ENCODE measurements at places on chromosomes 5 and 9.

DNA sequence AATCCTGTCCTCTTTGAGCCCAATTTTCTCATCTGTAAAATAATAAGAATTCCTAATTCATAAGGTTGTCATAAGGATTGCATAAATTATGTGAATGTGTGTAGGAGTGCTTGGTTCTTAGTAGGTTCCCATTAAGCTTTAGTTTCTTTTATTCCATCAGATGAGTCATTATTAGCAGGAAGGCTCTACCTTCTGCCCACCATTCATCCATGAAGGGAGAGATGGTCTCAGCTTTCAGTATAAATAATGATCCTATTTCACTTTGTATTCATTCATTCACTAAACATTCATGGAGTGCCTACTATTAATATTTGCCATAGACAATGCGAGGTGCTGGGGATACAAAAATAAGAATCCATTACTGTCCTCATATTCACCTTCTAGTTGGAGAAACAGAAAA is 3.0 kb downstream of the CMYA5 start:
- no peak for DNase-seq

GRCh38 chr9:88721025-88721424 is 186.0 kb downstream of the NXNL2 start:
- DNase-seq: no peak

- no peak for DNase-seq
These were observed 83.3 kb upstream of the LHFPL2 start for GRCh38 chr5:78731884-78732283.

GRCh38 chr9:120893611-120894307 is 16.8 kb upstream of the PHF19 start:
- DNase-seq: no peak

GRCh38 chr9:77975806-77976205 is 55.8 kb downstream of the GNAQ start:
- no peak for DNase-seq

- DNase-seq: no peak
These were observed 34.5 kb downstream of the HRH2 start for GRCh38 chr5:175692235-175692995.

DNA sequence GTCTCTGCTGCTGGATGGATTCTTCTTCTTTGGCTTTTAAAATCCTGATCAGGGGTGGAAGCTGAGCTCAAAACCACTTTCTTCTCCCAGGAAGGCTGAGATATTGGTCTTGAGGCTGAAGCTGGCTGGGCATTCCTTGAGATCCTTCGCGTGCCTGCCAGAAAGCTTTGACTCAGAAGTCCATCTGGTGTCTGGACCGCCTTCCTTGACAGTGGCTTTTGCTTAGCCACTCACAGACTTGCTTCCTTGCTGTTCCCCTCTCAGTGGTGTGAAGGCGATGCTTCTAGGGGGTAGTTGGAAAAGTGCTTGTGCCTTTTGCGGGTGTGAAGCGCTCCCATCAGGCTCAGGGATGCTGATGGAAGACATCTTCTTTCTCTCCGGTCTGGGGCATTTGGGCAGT is 45.9 kb downstream of the RGS3 start:
- DNase-seq: no peak

DNA sequence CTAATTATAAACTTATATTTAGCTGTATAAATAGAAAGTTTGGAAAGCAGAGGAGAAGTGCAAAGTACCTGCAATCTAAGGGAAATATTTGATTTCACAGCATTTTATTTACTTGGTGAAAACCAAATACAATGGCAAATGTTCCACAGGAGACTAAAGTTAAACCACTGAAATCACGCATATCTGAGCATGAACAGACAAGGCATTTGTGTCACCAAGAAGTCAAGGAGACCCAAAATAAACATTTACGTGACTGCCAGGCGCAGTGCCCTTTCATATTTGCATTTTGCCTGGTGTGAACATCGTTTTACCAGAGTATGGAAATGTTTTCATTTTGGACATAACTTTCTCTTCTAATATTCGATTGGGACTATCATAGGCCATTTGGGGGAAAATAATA is 20.6 kb downstream of the UGCG start:
- DNase-seq: no peak

DNA sequence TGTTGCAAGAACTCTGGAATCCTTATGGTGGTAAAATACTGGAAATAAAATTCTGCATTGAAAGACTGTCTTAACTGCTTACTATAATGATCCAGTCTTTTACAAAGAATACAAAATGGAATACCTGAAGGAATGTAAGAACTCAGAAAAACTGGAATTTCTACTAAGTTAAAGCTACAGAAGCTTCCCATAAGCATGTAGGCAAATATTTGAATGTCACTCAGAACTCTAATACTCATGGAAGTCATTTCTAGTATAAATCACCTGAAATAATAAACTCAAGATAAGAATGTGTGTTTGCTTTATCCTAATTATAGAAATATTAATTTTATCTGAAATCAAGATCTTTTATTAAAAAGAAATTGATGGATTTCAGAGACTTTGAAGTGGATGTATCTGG is 54.8 kb downstream of the FEM1C start:
- no peak for DNase-seq

GRCh38 chr5:150660108-150660831 is 781 bp upstream of the MYOZ3 start:
- no peak for DNase-seq

GRCh38 chr9:125908136-125908535 is 161.0 kb downstream of the PBX3 start:
- DNase-seq: no peak

GRCh38 chr5:80437326-80437725 is 29.5 kb downstream of the ZFYVE16 start:
- no peak for DNase-seq

DNA sequence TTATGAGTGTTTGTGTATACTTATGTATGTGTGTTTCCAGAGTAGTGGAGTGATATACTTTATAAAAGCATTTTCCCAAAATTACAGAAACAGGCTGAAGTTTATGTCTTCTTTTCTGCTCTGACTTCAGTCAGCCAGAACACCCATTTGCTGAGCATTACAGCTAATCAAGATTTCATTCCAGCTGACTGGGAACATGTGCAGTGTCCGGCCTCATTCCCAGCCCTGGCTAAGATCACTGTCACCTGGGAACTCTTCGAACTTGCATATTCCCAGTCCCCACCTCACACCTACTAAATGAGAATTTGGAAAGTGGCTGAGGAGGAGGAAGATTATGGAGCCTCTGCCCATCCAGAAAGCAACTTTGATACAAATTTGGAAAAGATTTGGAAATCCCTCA is 90.8 kb upstream of the PRRC1 start:
- no peak for DNase-seq

DNA sequence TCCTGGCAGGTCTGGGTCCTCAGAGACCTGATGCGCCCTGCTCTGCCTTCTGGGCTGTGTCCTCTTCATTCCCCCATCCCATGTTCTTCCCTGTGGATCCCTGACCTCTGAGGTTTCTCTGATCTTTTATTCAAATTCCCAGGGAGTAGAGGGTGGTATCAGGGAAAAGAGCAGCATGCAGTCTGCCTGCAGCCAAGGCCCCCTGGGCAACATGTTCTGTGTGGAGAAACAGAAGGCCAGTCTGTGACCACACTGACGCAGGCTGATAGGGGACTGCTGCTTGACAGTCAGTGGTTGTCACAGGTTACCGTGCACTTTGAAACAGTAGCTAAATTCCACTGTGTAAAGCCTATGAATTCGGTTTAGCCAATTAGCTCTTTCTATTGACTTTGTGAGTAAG is 156.6 kb upstream of the IRX2 start:
- DNase-seq: no peak

GRCh38 chr5:124355928-124356327 is 390.5 kb downstream of the ZNF608 start:
- DNase-seq: no peak

- no peak for DNase-seq
These were observed 1.3 kb downstream of the GPSM1 start for GRCh38 chr9:136328622-136329041.

Data from muscle of arm (tissue), 14 donors.